ENCODE measurements at places on chromosomes 5 and 9.
A peak's percentile ranks its signal among the peaks of the same experiment; 100 is the strongest.

- DNase-seq, result no peak
These were observed 406.7 kb downstream of the GABRG2 start for GRCh38 chr5:162474239-162474638.

GRCh38 chr5:134600600-134600999 lies 32.0 kb downstream of the SAR1B start:
- DNase-seq, result no peak

DNA sequence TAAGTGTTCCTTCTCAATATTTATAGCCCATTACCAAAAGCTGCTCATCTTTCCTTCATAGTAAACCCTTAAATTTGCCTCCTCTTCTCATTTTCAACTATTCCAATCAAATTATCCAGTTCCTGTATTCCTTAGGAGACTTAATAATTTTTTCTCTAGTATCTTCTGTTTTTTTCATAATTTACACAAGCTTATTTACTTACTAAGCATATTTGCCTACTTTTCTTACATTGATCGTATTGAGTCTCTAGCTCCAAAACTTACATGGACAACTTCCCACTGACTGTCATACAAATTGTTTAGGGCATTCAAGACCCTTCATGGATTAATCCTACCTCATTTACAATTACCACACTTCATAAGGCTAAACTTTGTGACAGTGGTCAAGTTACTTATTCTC lies 3.6 kb downstream of the CERT1 start:
- no peak for DNase-seq

DNA sequence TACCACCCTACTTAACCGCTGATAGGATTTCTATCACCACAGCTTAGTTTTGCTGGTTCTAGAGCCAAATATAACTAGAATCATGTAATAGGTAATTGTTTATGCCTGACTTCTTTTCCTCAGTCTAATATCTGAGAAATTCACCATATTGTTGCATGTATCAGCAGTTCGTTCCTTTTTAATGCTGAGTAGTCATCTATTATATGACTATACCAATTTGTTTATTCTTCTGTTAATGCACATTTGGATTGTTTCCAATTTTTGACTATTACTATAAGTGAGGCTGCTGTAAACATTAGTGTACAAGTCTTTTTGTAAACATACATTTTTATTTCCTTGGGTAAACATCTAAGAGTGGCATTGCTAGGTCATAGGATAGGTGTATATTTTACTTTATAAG lies 25.9 kb downstream of the CSNK1G3 start:
- DNase-seq, result no peak

- no peak for DNase-seq
These were observed 195.0 kb downstream of the PDE4D start for GRCh38 chr5:59698207-59699178.

- DNase-seq, result no peak
These were observed 75.9 kb downstream of the DAP start for GRCh38 chr5:10685115-10685521.

GRCh38 chr9:117494401-117495090 lies 79.7 kb upstream of the ASTN2 start:
- DNase-seq, result no peak

GRCh38 chr5:128234928-128235641 lies 151.5 kb downstream of the SLC12A2 start:
- DNase-seq, result no peak

GRCh38 chr5:773517-774264 lies 10.8 kb downstream of the ZDHHC11B start:
- no peak for DNase-seq

GRCh38 chr5:115751176-115751575 lies 65.3 kb downstream of the CDO1 start:
- no peak for DNase-seq

- DNase-seq, result no peak
These were observed 194.6 kb downstream of the CETN3 start for GRCh38 chr5:90214991-90215390.

DNA sequence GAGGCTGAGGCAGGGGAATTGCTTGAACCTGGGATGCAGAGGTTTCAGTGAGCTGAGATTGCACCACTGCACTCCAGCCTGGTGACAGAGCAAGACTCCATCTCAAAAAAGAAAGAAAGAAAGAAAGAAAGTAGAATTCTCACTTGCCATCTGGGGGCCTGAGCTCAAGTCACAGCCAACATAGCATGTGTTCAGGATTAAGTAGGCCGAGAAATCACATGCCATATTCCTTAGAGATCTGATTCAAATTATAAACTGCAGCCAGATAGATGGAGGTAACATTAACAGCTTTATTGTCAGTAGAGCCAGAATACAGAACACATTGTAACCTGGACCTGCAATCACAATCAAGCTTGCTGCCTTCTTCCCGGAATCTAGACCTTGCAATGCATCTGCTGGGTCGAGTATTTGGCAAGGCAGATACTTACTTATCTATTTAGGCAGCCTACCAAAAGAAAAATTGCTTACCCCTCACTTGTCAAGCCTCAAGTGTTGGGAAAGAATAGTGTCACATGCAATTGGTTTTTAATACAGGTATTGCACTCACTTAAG lies 173.7 kb downstream of the CPLANE1 start:
- DNase-seq, result no peak

- DNase-seq, result peak; percentile 74
These were observed 353.2 kb downstream of the CWC27 start for GRCh38 chr5:65121880-65122436.

GRCh38 chr9:130088051-130088450 lies 34.3 kb downstream of the GPR107 start:
- no peak for DNase-seq

GRCh38 chr5:6087576-6087975 lies 290.8 kb downstream of the MED10 start:
- no peak for DNase-seq

DNA sequence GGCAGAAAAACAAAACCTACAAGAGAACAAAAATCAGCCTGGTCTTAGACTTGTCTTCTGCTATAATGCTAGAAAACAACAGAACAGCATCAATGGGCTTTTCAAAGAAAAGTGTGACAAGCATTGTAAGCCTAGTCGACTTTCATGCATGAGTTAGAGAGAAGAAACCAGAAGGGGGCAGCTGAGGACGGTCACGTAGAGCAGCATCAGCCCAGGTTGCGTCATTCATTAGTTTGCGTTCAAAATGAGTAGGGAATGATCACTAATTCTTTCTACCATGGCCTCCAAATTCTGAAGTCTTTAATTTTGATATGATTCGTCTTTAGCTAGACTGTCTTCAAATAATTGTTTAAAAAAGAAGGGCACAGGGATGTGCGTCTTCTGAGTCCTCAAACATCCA lies 4.7 kb upstream of the ISCA1 start:
- no peak for DNase-seq

DNA sequence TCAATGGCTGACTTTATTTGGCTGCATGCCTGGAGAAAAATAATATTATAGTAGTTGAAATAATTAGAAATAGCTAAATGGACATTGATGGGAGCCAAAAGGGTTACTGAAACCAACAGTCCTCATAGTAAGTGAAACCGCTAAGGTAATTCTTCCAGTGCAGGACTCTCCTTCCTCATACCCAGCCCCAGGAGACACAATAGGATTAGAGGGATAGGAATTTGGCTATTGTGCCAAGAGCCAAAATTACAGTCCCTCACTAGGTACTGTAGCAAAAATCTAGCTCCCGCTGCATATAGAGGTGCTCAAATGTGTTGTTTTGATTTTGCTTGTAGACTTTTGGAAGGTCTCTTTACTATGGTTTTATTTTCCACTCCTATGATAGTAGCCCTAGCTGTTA lies 20.2 kb downstream of the GLDC start:
- no peak for DNase-seq

DNA sequence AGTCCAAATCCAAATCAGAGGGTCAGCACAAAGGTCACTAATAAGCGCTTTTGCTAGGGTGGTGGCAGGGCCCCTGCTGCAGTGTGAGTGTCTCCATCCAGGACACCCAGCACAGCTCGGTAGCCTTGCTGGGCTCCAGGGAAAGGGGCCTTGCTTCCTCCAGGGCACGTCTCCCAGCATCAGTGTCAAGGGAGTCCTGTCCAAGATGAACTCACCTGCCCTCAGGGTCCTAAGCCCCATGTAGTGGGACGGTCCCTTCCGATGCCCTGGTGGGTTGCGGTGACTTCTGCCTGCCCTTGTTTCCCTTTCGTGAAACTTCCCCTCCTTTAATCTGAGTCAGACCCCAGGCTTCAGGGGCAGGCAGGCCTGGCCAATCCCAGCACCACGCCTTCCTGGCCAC lies 101.7 kb downstream of the ZNF354C start:
- DNase-seq, result no peak

DNA sequence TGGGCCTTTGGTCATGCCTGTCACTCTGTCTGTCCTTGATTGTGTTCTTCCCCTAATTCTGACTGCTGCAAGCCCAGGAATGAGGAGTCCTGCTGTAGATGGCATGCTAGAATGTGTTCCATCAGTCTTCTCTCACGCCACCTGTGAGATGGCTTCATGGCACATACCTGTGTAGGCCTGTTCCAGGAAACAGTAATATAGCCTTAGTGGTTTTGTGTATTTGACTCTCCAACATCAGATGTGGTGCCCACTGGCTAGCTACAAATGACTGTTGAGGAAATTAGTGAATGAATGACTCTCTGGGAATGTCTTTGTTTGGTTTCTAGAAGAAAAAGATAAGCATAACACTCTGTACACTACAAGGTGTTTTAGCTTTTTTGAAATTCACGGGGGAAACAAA lies 367.5 kb downstream of the KDM4C start:
- no peak for DNase-seq

DNA sequence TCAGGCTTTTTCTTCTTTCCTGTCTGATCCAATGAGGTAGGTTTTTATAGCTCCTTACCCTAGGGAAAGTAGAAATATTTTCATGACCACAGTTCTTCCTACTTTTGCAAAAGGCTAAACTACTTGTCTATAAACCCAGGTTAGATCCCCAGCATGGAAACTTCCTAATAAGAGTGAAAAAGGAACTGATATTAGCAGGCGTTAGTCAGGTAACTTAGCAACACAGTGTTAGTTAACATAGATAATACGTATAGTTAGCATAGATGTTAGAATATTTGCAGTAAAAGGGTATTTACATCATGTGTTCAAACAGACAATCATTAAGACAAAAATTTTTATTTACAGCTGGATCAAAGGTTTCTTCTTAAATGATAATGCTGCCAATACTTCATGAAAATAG lies 162.9 kb upstream of the DAB2 start:
- no peak for DNase-seq

GRCh38 chr5:151659001-151659754 lies 27.5 kb downstream of the SPARC start:
- DNase-seq, result peak; percentile 86

DNA sequence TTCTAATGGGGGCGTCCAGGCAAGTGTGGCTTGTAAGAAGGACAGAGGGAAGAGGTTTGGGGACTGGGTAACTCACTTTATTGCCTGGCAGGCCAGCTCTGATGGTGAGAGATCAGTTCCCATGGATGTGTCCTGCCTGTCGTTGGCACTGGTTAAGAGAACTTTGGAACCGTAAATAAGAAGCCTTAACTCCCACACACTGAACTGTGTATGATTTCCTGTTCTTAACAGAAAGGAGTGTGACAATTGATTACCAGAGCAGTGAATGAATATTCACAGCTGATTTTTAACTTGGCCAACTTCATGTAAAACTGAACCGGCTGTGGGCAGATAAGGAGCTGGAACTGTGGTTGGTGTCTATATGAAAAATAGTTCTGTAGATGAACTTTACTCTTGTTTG lies 63.2 kb downstream of the MEGF10 start:
- no peak for DNase-seq

DNA sequence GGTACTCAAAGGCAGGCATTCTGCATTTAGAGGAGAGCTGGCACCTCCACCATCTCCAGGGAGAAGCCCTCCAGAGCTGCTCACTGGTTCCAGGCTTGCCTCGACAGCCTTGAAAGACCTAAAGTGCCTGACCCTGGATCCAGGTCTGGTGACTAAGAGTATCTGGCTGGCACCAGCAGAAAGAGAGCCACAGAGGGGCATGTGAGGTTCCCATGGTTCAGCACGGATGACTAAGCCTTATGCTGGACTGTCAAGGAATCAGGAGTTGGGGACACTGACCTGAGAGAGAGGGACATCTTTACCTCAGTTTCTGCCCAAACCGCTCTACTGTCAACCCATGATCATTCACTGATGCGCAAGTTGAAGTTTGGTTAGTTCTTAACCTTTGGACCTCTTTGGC lies 3.0 kb downstream of the ACTL7A start:
- no peak for DNase-seq

- no peak for DNase-seq
These were observed 47.3 kb downstream of the FSTL4 start for GRCh38 chr5:133564921-133565565.

DNA sequence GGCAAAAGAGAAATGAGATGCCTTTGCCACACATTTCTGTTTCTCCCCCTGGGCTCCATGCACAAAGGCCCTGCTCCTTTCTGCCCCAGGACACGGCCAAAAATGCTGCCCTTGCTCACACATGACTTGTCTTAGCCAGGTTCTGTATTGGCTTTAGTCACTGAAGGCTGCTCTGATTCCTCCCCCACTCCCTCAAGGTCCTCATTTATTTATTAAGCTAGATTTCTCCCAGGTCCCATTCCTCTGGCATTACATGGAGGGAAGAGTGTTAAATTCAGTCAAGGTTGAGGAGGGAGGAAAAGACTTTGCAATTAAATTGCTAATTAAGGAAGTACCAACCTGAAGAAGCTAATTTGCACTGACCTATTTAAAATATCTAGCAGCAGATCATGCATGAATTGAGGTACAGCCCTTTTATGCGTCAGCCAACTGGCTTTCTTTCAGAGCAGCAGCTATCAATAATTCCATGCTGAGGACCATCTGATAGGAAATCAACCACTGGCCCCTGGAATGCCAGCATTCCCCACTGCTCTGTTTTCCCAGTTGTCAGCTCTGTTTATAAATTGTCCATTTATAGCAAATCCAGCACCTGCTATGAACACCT lies 81.2 kb upstream of the MAP3K1 start:
- DNase-seq, result no peak

- peak; percentile 89 for DNase-seq
These were observed 54.8 kb upstream of the CDKN2AIPNL start for GRCh38 chr5:134466241-134467069.

- DNase-seq, result no peak
These were observed 136.0 kb upstream of the NREP start for GRCh38 chr5:111892949-111893348.

- DNase-seq, result peak; percentile 65
These were observed 282.4 kb downstream of the EFNA5 start for GRCh38 chr5:107388141-107388861.

- DNase-seq, result no peak
These were observed 181.8 kb downstream of the ASTN2 start for GRCh38 chr9:117233016-117233415.

DNA sequence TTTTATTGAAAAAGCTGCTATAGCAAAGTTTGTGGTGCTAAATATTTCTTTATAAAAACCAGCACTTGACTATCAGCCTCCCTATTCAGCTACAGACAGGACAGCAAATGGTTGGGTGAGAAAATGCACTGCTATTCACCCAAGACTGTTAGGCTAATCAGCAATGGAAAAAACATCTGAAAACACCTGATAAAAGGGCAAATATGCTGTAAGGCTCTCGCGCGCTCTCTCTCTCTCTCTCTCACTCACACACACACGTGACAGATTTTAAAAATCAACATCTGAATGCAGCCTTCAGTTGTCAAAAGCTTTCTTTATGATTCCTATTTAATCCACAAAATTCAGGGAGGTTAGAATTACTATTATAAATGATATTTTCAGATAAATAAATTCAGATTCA lies 80.2 kb downstream of the HTR4 start:
- no peak for DNase-seq

Measured in Daoy (cell line).